ENCODE measurements at places on chromosomes 11 and 22.
A peak's percentile ranks its signal among the peaks of the same experiment; 100 is the strongest.

DNA sequence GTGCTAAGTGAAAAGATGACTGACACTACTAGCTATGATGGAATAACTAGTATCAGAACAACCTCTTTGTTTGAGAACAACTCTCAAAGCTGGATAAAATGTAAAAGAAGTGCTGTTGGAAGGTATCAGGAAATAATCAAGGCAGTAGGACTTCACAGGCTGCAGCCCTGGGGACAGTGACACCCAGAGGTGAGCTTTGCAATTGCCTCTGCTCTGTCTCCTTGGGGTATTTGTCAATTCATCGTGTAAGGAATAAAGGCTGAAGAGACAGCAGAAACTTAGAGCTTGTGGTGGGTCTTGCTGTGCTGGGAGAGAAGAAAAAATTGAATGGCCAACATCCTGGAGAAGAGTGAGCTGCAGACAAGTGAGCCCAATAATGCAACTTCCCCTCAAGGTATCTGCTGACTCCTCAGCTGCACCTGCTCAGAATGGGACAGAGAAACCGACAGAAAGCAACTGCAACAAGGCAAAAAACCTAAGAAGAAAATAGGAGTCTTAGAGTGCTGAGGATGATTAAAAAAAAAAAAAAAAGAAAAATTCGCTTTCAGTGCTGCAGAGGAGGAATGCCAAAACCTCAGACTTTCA, 141.1 kb downstream of the RCN1 start:
- peak; percentile 18 for DNase-seq

GRCh38 chr11:21909145-21909544, 283.7 kb upstream of the ANO5 start:
- DNase-seq: no peak

DNA sequence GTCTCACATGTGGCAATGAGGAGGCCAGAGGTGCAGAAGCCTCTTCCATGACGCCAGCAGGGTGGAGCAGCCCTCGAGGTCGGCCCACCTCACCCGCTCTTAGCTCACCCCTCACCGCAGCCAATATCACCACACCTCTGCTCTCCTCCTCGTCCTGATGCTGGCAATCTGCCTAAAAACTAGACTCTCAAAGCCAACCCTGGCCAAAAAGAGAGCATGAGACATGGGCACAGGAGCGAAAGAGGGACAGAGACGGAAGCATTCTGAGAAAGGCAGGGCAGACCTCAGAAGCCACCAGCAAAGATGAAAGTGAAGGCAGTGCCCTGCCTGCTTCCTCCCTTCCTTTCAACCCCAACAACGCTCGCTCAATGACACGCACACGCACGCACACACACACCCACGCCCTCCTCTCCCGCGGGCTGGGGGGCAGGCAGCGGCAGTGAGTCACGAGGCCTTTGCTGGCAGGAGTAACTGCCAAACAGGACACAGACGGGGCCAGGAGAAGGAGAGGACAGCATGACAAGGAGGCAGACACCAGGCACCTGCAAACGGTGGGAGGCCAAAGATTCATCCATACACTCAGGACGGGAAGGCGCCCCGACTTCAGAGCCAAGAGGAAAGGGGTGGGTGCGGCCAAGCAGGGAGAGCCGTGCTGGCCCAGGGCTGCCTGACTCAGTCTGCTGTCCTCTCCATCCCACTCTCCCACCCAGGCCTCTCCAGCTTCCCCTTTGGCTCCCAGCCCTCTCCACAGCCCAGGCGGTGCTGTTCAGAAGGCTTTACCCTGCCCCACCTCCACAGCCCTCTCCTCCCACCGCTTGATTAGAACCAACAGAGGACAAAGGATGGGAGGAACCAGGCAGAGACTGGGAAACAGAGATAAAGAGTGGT, 11.4 kb downstream of the IGSF9B start:
- DNase-seq: peak; percentile 74

- DNase-seq: no peak
These were observed 756 bp downstream of the CLNS1A start for GRCh38 chr11:77636731-77637344.
